Panc1 (cell line): ENCODE measurements at places on chromosomes 3 and 15. TPM values are rescaled to one million over a fixed set of nuclear protein-coding genes. Genes with fewer than 3 reads are reported as not detected.

DNA sequence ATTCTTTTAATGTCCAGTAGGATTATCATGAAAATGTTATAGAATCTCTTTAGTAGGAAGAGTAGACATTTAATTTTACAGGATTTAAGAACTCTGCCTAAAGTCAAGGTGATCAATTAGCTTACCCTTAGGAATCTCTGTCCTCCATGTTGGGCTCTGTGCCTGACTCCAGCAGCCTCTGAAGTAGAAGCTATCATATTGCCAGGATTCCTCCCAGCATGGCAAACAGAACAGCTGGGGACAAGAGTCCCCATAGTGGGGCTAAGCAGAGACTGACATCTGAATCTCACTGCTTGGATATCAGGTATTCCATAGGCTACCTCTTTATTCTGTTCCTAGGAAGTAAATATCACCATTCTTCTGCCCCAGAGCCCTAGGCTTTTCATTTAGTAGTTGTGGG lies 1.5 kb downstream of the SLC15A2 start:
- no peaks in the 10 kb centered on the region for H3K4me1 ChIP-seq
- H3K27me3 ChIP-seq, result no peaks in the 10 kb centered on the region
- H3K36me3 ChIP-seq, result no peaks in the 10 kb centered on the region
- H3K27ac ChIP-seq, result no peak overlapping the region

DNA sequence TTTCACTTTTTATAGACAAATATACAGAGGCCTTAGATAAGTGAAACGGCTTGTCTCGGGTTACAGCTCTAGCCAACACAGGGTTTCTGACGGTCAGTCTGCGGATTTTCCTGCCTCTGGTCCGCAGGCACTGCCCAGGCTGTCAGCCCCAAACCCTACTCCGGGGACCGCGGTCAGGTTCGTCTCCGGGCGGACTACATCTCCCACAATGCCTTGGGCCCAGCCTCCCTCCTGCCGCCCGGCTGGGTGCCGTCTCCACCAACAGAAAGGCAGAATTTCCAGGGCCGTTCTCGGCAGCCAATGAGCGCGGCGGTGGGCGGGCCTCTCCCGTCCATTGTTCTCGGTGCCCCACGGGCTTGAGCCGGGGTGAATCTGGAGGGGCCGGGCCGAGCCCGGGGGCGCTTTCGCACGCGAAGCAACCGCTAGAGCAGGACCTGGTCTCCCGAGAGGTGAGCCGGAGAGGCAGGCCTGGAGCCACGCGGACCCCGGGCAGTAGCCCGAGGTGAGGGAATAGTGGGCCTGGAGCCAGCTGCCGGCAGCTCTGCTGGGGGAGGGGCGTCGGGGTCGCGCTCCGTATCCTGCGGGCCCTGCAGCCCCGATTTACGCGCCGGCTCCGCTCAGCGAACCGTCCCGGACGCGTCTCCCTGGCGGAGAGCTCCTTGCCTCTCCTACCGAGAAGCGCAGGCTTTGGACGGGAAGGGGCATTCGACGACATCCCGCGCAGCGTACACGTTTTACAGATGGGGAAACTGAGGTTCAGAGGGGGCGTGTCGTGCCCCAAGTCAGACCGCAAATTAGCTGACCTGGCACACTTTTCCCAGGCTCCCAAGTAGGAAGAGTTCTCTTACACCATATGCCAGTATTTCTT lies at the start of gene ZSCAN2:
Gene ZSCAN2, plus strand, starts transcription at position 323 of the 868 bp plus-strand sequence. CDS start 2,919 bp downstream, outside the sequence.
- peak within 1 kb of the TSS; percentile 70 for H3K27ac ChIP-seq
- no peaks in the 10 kb centered on the region for H3K27me3 ChIP-seq
- 0 out of 2 replicates have a peak, but pooled peaks cover 3% of the 10 kb centered on the region for H3K4me1 ChIP-seq
- DNase-seq, result peak; percentile 78

- no peak overlapping the region for H3K27ac ChIP-seq
Measured at GRCh38 chr3:110971010-110971601, 100.5 kb upstream of the NECTIN3 start.

- DNase-seq, result no peak
- no peak overlapping the region for H3K27ac ChIP-seq
- no peaks in the 10 kb centered on the region for H3K27me3 ChIP-seq
- no peaks in the 10 kb centered on the region for H3K36me3 ChIP-seq
- H3K4me3 ChIP-seq, result no peak overlapping the region
Measured at GRCh38 chr3:112348943-112349342, 16.0 kb downstream of the CD200 start.

- no peak overlapping the region for H3K27ac ChIP-seq
- H3K4me3 ChIP-seq, result no peak overlapping the region
Measured at GRCh38 chr3:107791027-107791426, 268.3 kb downstream of the BBX start.

- DNase-seq, result no peak
- no peaks in the 10 kb centered on the region for H3K36me3 ChIP-seq
- H3K27me3 ChIP-seq, result no peaks in the 10 kb centered on the region
- no peaks in the 10 kb centered on the region for H3K4me1 ChIP-seq
- no peak overlapping the region for H3K4me3 ChIP-seq
Measured at GRCh38 chr3:178833695-178834094, 237.9 kb downstream of the ZMAT3 start.

DNA sequence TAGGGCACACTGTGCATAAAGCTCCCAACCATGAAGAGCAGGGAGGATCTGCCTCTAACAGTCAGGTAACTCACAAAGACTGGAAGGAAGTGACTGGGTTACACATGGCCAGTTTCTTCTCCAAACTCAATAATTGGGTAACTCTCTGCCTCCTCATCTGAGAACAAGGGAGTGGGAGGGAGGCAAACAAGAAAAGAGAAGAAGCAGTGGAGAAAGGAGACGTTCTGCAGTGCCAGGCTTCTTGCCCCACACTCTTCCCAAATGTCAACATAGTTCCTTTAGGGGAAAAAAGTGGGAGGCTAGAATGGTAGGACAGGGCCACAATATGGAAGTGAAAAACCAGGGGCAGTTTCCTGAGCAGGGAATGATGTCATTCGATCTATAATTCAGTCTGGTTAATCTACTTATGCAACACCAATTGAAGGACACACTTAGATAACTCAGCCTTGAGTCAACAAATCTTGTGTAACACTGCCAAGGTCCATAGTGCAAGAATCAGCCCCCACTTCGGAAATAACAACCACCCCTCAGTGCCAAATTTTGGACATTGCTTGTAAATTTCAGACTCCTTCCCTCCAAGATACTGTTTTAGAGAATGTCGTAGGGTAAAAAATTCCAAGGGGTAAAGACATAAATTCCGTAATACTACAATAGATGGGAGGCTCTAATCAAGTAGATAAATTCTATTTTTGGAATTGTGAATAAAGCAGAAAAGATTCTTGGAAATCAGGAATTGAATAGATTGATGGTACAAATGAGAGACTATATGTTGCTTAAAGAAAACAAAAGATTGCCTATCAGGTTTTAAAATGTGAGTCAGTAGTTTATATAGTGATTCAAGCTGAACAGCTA lies 143.0 kb downstream of the LPP start:
- H3K27ac ChIP-seq, result peak overlapping the region; percentile 92
- no peaks in the 10 kb centered on the region for H3K36me3 ChIP-seq
- DNase-seq, result no peak
- H3K4me3 ChIP-seq, result no peak overlapping the region
- no peaks in the 10 kb centered on the region for H3K27me3 ChIP-seq
- peaks cover 58% of the 10 kb centered on the region for H3K4me1 ChIP-seq

DNA sequence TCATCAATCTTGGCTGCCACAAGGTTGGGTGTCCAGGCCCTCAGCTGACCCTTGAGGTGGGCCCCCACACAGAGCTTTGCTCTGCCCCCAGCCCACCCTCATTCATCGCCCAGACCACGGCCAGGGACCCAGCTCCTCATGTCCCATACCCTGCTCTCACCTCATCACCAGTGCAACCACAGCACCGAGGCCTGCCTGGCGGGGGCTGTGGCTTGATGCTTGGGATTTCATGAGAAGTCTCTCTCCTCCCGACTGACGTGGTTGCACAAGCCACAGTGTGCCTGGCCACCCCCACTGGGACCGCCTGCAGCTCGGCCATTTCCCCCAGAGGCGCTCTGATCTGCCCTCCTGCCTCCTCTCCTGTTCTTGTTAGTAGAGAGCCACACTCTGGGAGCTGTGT lies 45.4 kb upstream of the MTMR10 start:
- H3K36me3 ChIP-seq, result no peaks in the 10 kb centered on the region
- H3K4me3 ChIP-seq, result no peak overlapping the region
- no peaks in the 10 kb centered on the region for H3K27me3 ChIP-seq
- no peak overlapping the region for H3K27ac ChIP-seq
- DNase-seq, result no peak

DNA sequence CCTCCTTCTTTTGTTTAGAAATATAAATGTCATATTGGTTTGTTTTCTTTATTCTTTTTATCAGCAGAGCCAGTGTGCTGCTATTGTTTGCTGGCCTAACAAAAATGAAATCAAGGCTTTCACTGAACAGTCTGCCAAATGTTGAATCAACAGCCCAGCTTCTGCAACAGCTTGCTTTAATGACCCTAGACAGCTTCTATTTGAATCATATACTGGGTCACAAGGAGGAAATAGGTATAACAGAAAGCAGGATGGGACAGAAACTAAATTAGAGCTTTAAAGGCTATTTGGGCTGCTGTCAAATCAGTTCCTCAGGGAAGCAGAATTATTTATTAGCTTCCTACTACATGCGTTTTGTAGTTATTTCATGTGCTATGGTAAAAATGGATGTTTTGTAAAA lies 12.1 kb upstream of the DNAJC13 start:
- H3K36me3 ChIP-seq, result no peaks in the 10 kb centered on the region
- H3K27me3 ChIP-seq, result peaks cover 40% of the 10 kb centered on the region
- H3K4me3 ChIP-seq, result no peak overlapping the region
- H3K27ac ChIP-seq, result no peak overlapping the region
- no peaks in the 10 kb centered on the region for H3K4me1 ChIP-seq
- no peak for DNase-seq

DNA sequence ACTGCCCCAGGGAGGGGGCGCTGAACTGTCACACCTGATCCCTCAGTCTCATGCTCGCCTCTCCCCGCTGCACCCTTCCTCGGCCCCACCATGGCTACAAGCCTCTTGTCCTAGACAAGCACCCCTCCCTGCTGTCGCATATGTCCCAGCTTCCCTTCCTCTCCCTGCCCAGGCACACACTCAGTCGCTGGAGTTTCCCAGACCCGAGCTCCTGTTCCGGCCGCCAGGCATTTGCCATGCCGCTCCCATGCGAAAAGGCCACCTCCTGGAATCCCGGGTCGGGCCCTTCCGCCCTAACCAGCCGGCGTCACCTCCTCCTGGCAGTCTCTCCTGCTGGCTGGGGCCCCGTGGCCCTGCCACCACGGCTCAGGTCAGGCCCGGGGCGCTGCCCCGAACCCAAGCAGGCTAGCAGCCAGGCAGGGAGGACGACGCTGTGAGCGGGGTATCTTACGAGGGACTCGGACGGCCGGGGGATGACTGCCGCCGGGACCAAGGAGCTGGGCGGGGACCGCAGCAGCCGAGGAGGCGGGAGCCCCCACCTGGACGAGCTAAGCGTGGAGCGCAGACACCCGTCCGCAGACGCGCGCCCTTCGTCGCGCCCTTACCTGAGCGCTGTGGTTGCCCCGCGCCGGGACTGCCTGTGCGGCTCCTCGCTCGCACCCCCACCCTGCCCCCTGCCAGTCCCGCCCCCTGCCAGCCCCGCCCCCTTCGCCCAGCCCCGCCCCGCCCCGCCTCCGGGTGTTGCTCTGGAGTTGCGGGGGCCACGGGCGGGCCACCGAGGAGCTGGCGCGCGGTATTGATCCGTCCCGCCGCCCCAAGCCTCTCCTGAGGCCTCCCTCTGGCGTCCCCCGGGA lies at the start of gene ALS2CL:
Gene ALS2CL, minus strand, starts transcription at position 642 of the 854 bp plus-strand sequence. CDS start 4,239 bp downstream, outside the sequence.
- H3K27ac ChIP-seq, result no peak within 1 kb of the TSS
- peak within 1 kb of the TSS; percentile 55 for H3K4me3 ChIP-seq
- H3K4me1 ChIP-seq, result no peaks in the 10 kb centered on the region
- DNase-seq, result no peak
- H3K27me3 ChIP-seq, result no peaks in the 10 kb centered on the region
- no peaks in the 10 kb centered on the region for H3K36me3 ChIP-seq

DNA sequence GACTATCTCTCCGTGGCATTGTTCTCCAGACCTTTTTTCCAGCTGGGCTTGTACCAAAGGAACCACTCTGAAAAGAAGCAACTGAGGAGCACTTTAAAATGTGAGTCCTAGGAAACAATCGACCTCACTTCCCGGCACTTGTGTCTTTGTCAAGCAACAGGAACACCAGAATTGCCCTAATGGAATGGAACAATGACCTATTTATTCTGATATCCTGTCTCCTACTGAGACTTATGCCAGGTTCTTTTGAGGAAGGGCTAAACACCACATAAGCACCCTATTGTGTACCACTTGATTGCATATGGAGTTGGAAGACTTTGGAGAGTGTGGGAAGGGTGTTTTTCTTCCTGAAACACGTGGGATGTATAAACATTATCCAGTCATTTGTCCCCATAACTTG lies 56.8 kb upstream of the TGFBR2 start:
- no peaks in the 10 kb centered on the region for H3K36me3 ChIP-seq
- H3K27me3 ChIP-seq, result no peaks in the 10 kb centered on the region
- DNase-seq, result no peak
- no peak overlapping the region for H3K27ac ChIP-seq
- H3K4me1 ChIP-seq, result no peaks in the 10 kb centered on the region; the same call in 1 of the 2 replicates

- DNase-seq, result no peak
- H3K4me1 ChIP-seq, result no peaks in the 10 kb centered on the region
- no peaks in the 10 kb centered on the region for H3K36me3 ChIP-seq
- no peak overlapping the region for H3K4me3 ChIP-seq
Measured at GRCh38 chr3:21638488-21638887, 112.5 kb downstream of the ZNF385D start.

- no peaks in the 10 kb centered on the region for H3K27me3 ChIP-seq
- no peak for DNase-seq
- H3K36me3 ChIP-seq, result 0 out of 2 replicates have a peak, but pooled peaks cover 4% of the 10 kb centered on the region
- no peaks in the 10 kb centered on the region for H3K4me1 ChIP-seq
- no peak overlapping the region for H3K27ac ChIP-seq
Measured at GRCh38 chr3:119230071-119230470, 10.6 kb downstream of the B4GALT4 start.

- H3K27ac ChIP-seq, result no peak overlapping the region
- no peaks in the 10 kb centered on the region for H3K4me1 ChIP-seq
- no peak overlapping the region for H3K4me3 ChIP-seq
- no peaks in the 10 kb centered on the region for H3K27me3 ChIP-seq
Measured at GRCh38 chr3:159293493-159293892, 491.6 kb downstream of the MFSD1 start.

GRCh38 chr15:62565634-62566026 lies 400.5 kb upstream of the C2CD4B start:
- no peaks in the 10 kb centered on the region for H3K27me3 ChIP-seq
- peaks cover 6% of the 10 kb centered on the region for H3K4me1 ChIP-seq
- no peak overlapping the region for H3K4me3 ChIP-seq
- no peak for DNase-seq
- no peaks in the 10 kb centered on the region for H3K36me3 ChIP-seq
- H3K27ac ChIP-seq, result no peak overlapping the region

- H3K4me1 ChIP-seq, result no peaks in the 10 kb centered on the region
- H3K4me3 ChIP-seq, result no peak overlapping the region
- H3K27me3 ChIP-seq, result peaks cover 12% of the 10 kb centered on the region; the same call in 1 of the 2 replicates
Measured at GRCh38 chr3:186624598-186624997, 11.7 kb downstream of the AHSG start.

DNA sequence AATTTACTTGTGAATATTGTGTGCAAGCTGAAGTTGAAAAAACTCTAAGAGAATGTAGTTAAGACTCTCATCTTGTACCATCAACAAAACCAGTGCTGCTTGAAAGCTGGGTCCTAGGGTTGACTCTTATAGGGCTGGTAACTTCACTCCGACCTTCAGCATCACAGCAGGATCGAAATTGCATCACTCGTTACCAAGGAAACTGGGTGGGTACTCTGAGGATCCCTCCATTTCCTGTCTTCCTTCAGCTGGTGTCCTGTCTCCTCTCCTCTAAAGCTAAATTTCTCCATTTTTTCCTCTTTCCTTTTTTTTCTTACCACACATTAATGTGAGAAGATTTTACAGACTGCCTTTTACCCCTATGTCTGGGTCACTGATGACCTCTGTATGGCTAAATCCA lies 3.0 kb upstream of the APH1B start:
- H3K27me3 ChIP-seq, result no peaks in the 10 kb centered on the region
- no peak overlapping the region for H3K4me3 ChIP-seq
- no peak overlapping the region for H3K27ac ChIP-seq

The PLA2G4E gene
- not detected for total RNA-seq

The KCNMB2 gene
- total RNA-seq, result not detected

The GOLGA6B gene
- not detected for total RNA-seq

The PLA2G4D gene
- total RNA-seq, result not detected
